ENCODE measurements at places on chromosomes 12 and 14.

- DNase-seq = no peak
Observed at GRCh38 chr14:55545779-55546178, 34.2 kb upstream of the KTN1 start.

DNA sequence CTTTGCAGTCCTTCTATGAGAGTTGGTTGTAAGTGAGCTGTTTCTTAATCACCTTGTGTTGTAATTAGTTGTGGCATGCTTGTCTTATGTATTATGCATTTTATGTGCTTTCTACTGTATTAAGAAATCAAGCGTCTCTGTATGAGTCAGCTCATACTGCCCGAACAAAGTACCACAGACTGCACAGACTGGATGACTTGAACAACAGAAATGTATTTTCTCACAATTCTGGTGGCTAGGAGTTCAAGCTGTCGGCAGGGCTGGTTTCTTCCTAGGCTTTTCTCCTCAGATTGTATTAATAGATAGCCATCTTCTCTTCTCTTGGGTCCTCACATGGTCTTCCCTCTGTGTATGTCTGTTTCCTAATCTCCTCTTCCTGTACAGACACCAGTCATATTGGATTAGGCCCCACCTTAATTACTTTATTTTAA is 77.7 kb downstream of the FLRT2 start:
- no peak for DNase-seq

DNA sequence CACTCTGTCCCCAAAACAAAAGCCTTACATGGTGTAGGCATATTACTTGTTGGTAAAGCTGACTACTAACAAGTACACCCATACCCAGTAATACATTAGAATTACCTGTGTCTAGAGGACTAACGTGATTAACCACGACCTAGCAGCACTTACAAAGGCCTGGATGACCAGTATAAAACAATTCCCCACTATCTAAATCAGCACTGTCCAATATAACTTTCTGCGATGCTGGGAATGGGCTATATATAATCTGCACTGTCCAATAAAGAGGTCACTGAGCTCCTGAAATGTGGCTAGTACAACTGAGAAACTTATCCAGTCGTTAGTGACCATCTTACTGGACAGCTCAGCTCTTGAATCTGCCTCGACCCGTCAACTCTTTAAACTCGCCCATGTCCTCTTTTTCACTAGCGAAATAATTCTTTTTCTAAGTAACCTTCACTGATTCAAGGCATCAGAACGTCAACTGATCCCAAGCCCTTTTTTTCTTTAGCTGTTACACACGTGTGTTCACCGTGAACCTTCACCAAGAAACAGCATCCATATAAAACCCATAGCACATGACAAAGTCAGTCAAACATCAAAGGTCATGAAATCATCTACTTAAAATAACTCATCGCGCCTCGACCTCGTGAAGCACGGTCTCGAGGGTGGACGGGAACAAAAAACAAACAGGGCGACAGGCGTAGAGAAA is 905 bp upstream of the CIPC start:
- no peak for DNase-seq

DNA sequence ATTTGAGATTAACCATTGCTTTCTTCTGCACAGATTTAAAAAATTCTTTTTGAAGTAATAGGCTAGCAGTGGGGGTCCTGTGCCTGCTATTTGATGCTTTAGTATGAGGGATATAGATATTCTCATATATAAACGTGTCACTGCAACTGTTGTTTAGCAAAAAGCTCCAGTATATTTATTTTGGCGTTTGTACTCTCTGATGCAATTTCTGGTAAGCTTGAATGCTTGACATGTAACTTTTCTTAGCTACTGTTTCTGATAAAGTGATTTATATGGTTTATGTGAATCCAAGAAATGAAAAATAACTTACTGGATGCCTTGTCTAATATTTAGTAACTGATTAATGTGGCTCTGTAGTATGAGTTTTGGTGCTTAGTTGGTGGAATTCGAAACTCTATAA is 77.1 kb downstream of the TTLL5 start:
- DNase-seq = no peak

GRCh38 chr14:23068789-23069412 is 11.6 kb upstream of the CDH24 start:
- DNase-seq = no peak

DNA sequence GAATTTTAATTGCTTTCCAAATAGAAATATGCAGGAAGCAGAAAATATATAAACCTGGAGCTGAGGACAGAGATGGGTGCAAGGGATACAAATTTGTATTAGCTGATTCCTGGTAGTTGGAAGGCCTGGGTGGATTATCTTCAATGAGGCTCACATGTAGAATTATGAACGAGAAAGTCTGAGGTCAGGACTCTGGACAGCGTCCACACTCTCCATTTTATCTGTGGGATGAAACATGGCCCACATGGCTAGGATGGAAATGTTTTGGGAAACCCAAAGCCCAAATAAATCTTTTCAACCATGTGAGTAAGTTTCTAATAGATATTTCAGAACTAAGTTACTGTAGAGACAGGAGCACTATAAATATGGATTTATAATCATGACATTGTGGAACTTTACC is 256.1 kb downstream of the APAF1 start:
- DNase-seq = no peak

DNA sequence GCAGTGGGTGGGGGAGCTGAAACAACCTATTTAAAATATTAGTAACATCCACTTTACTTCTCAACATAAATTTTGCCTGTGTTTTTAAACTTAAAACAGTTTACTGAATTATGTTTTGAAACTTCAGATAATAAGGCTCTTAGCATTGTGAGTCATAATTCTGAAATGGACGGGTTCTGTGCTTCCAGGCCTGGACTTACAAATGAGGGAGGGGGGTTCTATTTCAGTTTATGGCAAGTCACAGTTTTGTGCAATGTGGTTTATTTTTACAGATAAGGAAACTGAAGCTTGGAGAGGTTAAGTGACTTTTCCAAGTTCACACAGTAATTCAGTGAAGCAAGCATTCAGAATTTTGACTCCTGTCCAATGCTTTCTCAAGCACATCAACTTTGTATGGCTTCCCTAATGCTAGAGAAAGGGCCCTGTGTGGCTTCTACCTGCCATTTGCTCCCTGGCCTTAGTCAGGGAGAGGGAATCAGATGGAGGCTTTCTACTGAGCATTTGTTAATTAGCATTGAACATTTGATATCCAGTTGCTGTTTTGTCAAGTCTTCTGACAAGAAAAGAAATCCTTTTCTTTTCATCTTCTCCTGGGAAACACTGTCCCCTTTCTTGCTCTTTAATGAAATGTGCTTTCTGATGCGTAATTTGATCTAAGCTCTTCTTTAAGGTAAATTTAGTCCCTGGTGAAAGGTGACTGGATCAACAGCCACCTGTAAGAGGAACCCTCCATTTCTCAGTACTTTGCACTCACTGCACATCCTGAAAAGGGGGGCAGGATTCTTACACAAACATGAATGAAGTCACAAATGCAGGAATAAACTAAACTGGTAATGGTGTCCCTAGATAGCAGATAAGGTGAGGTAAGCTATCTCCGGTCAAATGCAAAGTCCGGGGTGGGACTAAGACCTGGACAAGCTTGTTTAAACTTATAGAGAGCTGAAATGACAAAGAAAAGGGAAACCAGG is 2.5 kb upstream of the SALL2 start:
- no peak for DNase-seq

GRCh38 chr12:24798335-24798734 is 150.6 kb downstream of the BCAT1 start:
- no peak for DNase-seq

DNA sequence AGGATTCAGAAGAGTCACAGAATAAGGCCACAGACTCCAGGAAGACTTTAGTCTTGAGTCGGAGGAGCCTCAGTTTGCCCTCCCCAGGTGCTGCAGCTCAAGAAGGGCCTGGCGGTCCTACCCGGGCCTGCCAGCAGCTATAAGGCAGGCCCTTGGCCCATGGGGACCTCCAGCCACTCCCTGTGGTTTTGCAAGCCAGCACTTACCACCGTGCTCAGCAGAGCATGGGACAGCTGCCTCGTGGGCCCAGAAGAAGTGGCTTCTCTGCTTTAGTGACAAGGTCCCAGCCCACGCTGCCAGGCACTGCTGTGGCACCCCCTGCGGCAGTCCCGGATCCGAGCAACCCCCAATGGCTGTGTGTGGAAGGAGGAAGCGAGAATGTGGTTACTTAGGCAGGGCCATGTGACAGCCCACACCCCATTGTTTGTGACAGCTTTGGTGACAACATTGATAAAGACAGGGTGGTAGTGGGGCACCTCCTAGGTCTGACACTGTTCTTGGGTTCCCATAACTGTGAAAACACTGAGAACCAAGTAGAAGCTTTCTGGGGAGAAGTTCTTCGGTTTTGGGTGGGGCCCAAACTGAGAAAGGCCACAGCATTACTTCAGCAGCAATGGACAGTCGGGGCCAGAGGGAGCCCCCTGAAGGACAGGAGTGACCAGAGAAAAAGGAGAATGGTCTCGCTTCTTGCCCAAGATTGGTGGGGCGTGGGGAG is at the start of gene SELPLG:
Gene SELPLG, minus strand, starts transcription at position 361 of the 715 bp plus-strand sequence. CDS start 9,587 bp downstream, outside the sequence.
- DNase-seq = peak; percentile 92

- no peak for DNase-seq
Observed at GRCh38 chr12:78886719-78887407, 22.3 kb downstream of the SYT1 start.
